ENCODE measurements at places on chromosomes 16 and 17.

- DNase-seq, result no peak
Observed at GRCh38 chr17:72846399-72846798, 246.1 kb downstream of the SLC39A11 start.

DNA sequence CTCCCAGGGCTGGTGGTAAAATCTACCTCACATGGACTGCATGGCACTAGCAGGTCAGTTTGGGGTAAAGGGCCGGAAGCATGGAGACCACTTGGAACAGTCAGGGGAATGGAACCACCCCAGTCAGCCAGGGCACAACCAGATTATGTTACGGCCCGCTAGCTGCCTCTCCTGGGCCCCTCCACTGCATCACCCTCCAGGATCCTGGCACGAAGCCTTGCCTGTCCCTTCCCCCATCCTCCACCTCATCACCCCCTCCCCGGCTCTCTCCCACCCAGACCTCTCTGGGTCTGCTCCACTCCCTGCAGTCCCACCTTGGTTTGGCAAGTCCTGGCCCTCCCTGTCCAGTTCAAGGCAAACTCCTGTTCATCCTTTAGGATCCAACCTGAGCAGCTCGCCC, 91.7 kb downstream of the CLEC16A start:
- no peak for DNase-seq

- DNase-seq, result no peak
Observed at GRCh38 chr16:27739606-27740357, 189.8 kb downstream of the KATNIP start.

DNA sequence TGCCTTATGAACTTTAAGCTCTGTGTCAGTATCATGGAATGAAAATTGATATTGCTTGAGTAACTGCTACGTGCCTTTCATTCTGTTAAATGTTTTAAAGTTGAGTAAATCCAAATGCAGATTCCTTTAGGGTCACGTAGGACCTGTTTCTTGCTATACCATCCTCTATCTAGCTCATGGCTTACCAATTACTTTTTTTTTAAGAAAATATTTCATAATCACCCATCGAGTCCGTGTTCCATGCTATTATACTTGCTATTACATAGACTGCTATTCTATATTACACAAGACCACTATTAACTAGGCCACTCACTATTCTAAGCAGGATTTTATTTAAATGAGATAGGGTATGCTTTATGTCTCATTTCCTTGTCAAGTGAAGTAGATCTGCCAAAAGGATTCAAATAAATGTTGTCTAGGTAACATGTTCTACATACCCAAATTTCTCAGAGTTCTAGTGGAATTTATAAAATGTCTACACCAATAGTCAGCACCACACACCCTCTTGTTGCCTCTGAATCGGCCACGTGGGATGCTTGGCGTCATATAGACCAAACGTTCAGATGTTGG, 11.9 kb downstream of the ANKFN1 start:
- no peak for DNase-seq

GRCh38 chr17:45384789-45385262, 47.8 kb downstream of the ARHGAP27 start:
- DNase-seq, result no peak

DNA sequence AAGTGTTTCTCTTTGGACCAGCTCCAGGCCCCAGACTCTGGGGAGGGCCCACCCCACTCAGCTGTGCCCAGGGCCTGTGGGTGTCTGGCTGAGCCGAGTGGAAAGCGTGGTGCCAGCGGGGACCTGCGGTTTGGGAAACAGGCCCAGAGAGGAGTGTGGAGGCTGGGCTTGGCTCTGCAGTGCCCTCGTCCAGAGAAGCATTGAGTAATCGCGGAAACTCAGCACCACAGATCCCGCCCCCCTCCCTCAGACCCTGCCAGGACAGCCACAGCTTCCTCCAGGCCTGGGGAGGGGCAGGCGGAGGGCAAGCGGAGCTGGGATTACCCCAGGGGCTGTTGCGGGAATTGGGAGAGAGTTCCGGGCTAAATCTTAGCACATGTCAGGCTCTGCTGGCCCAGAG, 14.6 kb upstream of the PITPNA start:
- DNase-seq, result peak; percentile 94

- no peak for DNase-seq
Observed at GRCh38 chr17:14514973-14515372, 214.1 kb downstream of the HS3ST3B1 start.
